Stimulated activated CD8-positive, alpha-beta memory T cell treated with anti-CD3 and anti-CD28 coated beads, Interleukin-4, amount 100 ng/mL, for 1 hour (primary cell): ENCODE measurements at places on chromosomes 1 and 21.

- no peak for DNase-seq
These were observed 181.3 kb upstream of the SPAG17 start for GRCh38 chr1:118366286-118366685.

DNA sequence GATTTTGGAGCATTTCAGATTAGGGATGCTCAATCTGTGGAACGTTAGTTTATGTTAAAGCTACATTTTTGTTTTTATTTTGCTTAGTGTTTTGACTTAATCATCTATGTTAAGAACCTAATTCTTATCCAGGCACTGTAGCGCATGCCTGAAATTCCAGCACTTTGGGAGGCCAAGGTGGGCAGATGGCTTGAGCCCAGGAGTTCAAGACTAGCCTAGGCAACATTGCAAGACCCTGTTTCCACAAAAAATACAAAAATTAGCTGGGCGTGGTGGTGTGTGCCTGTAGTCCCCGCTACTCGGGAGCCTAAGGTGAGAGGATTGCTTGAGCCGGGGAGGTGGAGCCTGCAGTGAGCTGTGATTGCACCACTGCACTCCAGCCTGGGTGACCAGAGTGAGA, 23.4 kb downstream of the FNBP1L start:
- no peak for DNase-seq

GRCh38 chr1:90114521-90115141, 119.7 kb downstream of the ZNF326 start:
- no peak for DNase-seq

- no peak for DNase-seq
These were observed 13.2 kb downstream of the DISC1 start for GRCh38 chr1:231639819-231640218.

GRCh38 chr1:47367651-47368050, 34.1 kb downstream of the CMPK1 start:
- no peak for DNase-seq

DNA sequence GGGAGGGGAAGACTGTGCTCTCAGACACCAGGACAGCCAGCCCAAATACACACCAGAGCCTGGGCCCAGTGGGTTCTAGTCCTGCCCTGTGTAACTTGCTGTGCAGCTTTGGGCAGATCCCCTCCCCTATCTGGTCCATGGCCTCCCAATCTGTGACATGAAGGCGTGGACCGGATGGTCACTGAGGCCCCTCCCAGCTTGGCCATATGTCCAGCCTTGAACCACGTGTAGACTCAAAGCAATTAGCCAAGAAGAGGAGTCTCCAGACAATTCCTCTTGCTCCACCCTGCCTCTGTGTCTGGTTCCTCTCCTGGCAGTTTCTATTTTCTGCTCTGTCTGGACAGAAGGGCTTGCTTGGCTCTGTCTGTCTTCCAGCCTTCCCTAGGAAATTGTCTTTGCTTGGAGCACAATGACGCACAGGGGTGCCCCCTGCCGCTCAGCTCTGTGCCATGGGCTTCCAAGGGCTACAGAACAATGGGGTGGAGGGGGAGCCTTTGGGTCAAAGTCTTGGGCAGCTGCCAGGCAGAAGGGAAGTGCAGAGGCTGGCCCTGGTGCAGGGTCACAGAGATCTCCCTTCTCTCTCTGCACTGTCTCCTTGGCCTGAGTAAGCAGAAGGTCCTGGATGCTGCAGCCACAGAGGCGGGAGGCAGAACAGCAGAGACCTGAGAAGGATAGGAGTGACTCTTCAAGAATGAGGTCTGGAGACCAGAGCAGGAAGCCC, 66.1 kb downstream of the TENT5C start:
- no peak for DNase-seq

DNA sequence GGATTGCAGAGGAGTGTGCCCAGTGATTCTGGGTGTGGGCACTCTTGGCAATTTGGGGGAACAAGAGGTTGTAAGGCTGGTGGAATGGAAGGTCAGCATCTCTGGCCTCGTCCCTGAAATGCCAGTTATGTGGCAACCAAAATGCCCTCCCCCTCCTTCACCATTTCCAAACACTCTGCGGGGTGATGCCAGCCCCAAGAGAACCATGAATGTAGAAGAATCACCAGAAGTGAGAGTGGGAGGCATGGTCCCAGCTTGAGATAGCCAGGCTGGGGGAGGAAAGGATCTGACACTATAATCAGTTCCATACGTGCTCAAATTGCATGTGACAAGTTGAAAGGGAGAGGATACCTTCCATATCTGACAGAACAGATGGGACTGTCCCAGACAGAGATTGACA, 88.7 kb upstream of the EDN2 start:
- no peak for DNase-seq

- DNase-seq: no peak
These were observed 12.2 kb upstream of the SLC44A3 start for GRCh38 chr1:94807742-94808491.

DNA sequence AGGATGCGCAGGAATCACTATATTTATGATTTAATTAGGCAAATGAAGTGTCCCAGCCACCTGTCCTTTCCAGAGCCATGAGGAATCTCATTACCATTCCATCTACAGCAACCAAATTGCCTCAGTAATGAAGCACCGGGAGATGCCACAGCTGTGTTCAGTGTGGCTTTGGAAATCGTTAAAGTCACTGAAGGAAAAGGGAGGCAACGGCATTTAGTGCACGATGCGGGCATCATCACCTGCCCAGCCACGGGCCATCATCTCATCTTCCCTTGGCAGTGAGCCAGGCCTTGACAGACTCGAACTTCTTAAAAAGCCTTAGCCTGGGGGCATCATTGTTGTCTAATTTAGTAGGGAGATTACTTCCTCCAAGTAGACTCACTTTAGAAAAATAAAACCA, 67.8 kb downstream of the CNIH3 start:
- DNase-seq: no peak

DNA sequence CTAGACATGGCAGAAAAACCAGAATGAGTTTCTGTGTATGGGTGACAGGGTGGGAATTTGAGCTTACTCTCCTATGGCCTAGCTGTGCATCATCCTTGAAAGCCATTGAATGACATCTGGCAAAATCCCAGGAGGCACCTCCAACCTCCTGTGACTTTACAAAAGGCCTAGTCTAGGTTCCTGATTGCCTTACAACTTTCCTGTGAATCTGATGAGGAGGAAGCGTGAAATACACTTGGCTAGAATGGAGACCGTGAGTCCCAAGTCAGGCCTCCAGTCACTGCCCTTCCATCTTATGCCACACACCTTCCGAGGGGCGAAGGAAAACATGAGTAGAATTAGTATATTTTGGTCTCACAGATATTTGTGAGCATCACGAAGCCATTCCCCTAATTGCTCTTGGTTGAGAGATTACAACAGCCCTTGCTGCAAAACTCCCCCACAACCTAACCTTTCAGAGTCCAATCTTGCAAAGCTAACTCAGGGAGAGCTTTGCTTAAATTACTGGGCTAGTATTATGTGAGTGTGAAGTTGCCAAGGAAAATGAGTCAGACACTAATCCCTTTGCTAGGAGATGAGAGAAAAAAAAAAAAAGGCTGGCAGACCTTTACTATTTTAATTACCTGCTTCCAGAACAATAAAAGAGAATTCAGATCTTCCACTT, 36.3 kb upstream of the PAXBP1 start:
- no peak for DNase-seq

DNA sequence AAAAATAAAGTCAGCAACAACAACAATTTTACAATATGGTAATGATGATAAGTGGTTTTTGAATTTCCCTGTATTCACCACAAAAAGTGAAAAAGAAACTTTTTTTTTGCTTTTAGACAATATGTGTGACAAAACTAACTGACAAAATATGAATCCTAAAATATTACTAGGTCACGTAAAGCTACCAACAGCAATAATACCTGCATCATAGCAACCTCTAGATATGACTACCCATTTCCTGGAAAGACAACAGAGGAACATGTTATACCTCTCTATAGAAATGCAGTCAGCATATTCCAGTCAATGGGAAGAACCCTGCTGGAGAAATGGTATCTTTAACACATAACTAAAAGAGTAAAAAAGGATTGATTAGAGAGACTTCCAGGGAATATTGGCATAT, 73.7 kb downstream of the PDE4B start:
- no peak for DNase-seq

GRCh38 chr1:229696385-229696784, 70.3 kb downstream of the URB2 start:
- DNase-seq: no peak

DNA sequence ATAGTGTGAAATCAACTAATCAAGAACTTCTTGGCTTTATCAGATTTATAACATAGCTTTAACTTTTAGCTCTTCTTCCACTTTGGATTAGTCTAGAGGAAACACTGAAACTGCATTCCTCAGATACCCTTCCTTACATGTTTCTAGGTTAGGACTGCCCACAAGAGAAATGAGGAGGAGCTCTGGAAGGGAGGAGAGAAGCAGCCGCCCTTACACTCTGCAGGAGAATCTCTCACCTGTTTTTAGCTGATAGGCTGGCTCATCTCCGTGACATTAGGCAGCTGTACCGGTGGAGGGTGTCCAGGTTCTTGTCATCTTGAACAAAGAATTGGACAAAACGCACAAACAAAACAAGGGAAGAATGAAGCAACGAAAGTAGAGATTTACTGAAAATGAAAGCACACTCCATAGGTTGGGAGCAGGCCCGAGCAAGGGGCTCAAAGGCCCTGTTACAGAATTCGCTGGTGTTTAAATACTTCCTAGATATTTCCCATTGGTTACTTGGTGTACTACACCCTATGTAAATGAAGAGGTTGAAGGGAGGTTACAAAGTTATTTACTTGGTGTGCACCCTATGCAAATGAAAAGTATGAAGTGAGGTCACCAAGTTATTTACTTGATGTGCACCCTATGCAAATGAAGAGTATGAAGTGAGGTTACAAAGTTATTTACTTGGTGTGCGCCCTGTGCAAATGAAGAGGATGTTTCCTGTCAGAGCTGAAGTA, 524.9 kb upstream of the CHRM3 start:
- DNase-seq: no peak

DNA sequence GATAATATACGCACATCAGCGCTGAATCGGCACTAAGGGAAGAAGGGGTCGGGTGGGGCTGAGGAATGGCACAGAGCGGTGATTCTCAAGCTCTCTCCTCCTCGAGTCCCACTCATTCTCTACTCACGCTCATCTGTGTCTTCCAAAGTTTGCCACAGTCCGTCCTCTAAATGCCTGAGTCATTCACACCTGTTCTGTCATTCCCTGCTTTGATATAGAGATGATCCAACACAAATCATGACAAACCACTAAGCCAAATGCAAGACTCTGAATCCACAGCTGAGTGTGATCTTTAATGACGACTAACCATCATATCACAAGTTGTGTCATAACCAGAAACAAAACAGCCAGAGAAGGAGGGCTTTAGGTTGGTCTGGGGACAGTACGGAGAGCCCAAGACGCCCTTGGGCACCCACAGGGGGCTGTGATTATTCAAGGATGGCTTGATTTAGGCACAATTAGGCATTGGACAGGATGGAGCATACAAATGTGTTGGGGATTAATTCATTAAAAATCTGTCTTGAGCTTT, 501.5 kb downstream of the KIF26B start:
- no peak for DNase-seq

DNA sequence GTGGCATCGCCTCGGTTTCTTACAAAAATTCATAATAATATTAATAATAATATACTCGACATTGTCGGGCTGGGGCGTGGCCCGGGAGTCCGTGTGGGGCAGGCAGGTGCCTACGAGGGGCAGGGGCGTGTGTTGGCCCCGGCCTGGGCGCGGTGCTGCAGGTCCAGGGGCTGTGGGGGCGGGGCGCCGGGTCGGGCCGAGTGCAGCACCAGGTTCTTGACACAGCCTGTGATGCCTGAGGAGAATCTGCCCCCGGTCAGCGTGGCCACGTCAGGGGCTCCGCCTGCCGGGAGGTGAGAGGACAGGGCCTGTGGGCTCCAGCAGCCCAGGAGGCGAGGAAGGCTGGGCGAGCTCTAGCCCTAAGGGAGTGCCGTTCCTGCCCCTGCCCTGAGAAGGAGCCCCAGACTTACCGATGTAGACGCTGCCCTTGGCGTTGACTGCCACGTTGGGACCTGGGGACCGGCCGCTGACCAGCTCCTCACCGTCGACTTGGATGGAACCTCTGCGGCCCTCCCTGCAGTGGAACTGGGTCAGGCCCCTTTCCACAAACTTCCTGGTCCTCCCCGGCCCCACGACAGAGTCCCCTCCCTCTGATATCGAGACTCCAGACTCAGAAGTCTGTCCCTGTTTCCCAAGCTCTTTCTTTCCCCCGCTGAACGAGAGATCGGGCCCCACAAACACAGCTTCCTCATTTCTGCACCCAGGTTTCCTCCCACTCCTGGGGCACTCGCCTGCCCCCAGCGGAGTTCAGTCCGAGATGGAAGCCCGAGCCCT, 11.3 kb downstream of the LDLRAD2 start:
- no peak for DNase-seq

DNA sequence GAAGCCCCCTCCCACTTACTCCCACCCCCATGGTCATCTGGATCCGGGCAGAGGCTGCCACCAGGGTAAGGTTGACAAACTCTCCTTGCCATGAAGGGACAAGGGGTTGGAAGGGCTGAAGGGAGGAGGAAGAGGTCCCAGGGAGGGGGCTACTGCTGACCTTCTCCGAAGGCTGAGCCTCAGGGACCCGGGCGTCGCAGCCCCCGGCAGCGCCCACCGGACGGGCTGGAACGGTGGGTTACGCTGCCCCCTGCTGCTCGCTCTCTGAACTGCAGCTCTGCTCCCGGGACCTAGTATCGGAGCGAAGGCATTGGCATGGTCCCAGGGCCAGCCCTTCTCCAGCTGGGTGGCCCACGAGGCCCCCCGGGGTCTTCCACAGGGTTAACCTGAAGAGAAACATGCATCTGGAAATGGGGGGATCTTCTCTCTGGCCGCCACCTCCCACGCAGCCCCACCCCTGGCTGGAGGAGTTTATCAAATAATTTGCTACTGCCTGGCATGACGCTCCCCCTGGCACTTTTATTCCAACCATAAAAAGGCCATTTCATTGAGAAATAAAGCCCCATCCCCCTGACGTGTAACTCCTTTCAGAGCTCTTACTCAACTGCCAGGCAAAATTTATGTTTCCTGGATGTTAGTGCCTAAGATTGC, 70.4 kb upstream of the TARDBP start:
- peak; percentile 45 for DNase-seq

DNA sequence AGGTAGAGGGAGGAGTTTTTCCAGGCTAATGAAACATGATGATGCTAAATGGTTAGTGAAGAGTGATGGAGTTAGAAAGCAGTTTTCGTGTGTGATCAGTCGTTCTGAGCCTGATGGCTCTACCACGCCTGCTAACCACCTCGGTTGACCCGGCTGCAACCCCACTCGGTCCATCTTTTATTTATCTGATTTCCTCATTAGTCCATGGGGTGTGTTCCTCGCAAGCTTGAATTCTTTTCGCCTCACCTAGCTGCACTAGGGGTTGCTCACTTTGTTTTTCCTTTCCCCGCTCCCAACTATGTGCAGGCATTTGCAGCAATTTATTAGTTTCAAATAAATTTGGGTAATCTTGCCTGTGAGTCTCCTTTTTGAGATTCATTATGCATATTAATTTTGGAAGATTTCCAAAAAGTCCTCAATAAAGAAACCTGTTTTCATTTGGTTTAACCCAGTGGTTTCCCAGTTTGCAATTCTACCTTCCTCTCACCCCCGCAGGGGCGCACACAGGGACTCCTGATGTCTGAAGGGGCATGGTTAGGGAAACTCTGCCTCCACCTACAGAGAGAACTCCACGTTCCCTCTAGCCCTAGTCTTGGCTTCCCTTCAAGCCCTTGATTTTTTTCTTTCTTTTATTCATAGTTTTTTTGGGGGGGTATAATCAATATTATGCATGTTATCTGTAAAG, 12.6 kb downstream of the B3GALT5 start:
- DNase-seq: no peak
